ENCODE measurements at places on chromosomes 4 and X.
A peak's percentile ranks its signal among the peaks of the same experiment; 100 is the strongest.

- peak; percentile 13 for DNase-seq
- peaks cover 25% of the 10 kb centered on the region for H3K27me3 ChIP-seq
- no peaks in the 10 kb centered on the region for H3K36me3 ChIP-seq
- peaks cover 6% of the 10 kb centered on the region for H3K4me1 ChIP-seq
These were observed 31.1 kb downstream of the F11 start for GRCh38 chr4:186297013-186297645.

DNA sequence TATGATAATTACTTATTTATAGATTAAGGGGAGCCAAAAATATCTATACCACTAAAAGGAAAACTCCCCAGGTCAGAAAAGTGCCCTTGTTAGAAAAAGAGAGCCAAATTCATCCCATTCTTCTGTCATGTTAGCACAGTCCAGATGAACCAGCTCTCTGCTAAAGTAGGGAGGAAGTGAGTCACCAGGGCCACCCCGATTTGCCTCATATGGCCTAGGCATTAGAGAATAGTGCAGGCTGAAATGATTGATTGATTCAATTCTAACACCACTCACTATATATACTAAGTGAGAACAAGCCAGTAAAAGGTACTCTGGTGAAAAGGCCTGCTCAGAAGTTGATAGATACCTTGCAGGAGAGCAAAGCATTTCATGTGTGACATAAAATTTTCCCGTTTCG, 94.5 kb downstream of the SRPX start:
- no peak for DNase-seq
- H3K27ac ChIP-seq = no peak overlapping the region
- H3K36me3 ChIP-seq = no peaks in the 10 kb centered on the region
- H3K4me3 ChIP-seq = no peak overlapping the region
- H3K4me1 ChIP-seq = no peaks in the 10 kb centered on the region

- peak overlapping the region; percentile 75 for H3K27ac ChIP-seq
- peaks cover 51% of the 10 kb centered on the region for H3K4me1 ChIP-seq
- no peaks in the 10 kb centered on the region for H3K36me3 ChIP-seq
- no peak for DNase-seq
These were observed 121.3 kb downstream of the HS6ST2 start for GRCh38 chrX:132837126-132837525.

DNA sequence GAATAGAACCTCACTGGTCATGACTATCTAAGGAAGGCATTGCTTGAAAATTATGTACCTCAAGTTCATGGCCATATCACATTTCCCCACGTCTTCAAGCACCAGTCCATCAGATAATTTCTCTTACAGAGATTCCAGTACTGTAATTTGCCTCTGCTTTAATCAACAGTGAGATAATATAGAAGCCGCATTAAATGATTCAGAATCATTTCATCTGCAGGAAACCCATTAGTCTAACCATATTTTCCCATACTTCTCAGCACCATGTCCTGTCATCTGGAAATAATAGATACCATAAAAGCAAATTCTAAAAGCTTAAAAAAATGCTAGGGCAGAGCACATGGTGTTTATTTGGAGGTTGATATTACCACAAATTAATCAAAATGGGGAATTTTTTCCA, 310.3 kb upstream of the SLIT2 start:
- H3K4me1 ChIP-seq = peaks cover 14% of the 10 kb centered on the region
- DNase-seq = no peak
- H3K27ac ChIP-seq = no peak overlapping the region
- H3K27me3 ChIP-seq = no peaks in the 10 kb centered on the region
- no peak overlapping the region for H3K4me3 ChIP-seq

Measured in nephron progenitor cell (in vitro differentiated cells).